ENCODE measurements at places on chromosomes 13 and 19.

GRCh38 chr13:79353693-79354092 is 52.4 kb downstream of the RBM26 start:
- DNase-seq: no peak

GRCh38 chr13:100140441-100140840 is 51.5 kb downstream of the PCCA start:
- DNase-seq: no peak

DNA sequence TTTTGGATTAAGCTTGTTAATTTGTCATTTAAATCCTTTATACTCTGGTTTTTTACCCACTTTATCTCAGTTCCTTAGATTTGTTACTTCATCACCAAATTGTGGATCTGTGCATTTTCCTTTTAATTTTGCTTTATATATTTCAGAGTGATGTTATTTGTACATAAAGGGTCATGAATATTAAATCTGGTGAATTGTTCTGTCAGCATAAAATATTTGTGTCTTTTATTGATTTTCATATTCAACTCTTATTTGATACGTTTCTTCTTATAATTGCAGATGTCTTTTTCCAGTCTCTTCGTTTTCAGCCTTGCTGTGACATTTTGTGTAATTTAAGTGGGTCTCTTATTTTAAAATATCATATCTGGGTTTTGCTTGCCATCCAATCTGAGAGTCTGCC is 4.7 kb downstream of the SETDB2 start:
- no peak for DNase-seq

DNA sequence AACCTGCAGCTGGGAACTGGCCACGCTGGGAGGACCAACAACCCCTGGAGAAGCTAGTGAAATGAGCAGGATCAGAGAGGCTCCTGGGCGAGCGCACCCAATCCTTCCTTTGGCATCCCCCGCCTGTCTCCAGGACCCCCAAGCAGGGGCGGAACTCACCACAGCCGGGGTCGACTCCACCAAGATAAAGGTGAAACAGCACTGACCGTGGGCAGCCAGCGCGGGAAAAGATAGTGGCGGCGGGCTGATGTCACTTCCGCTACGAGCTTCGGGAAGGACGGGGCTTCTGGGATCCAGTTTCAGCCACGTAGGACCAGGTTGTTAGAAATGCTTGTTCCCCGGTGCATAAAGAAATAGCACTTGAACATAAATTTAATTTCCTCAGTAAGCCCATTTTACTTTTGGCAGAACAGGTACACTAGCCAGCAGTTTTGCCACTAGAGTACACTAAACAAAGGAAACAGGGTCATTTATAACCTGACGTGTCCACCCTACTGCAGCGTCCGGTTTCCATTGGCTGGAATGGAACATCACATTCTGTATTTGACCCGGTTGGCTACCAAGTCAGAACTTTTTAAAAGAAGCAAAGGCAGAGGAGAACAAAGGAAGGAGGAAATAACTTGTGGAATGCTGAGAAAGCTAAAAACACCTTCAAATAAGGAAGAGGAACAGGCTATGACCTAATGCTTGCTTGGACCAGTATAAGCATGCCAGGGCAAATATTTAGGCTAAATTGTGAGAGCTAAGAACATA is 25.5 kb upstream of the ZNF562 start:
- no peak for DNase-seq

DNA sequence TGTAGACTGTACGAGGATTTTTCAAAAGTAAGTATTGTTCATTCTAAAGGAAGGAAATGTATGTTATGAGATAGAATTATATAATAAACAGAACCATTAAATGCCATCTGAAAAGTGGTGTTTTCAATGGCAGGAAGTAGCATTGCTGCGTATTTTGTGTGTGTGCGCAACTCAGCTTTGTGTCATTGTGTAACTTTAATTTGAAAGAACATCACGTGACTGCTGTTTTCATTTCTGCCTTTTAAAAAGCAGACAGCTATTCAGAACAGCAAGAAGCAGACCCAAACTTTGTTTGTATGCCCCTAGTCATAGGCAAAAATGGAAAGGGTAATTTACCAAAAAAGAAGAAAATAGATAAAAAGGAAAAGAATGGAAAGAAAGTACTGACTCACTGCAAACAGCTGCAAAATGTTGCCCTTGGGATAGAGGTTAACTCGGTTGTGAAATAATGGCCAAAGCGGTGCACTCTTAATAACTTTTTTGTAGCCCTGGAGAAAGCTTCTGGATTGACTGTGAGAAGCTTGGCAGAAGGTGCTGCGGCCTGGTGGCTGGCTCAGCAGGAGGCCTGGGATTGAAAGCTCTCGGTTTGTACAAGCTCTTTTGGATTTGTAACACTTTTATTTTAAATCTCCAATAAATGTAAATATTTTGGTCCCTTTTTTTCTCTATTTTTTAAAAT is 97.3 kb downstream of the GGACT start:
- DNase-seq: no peak

DNA sequence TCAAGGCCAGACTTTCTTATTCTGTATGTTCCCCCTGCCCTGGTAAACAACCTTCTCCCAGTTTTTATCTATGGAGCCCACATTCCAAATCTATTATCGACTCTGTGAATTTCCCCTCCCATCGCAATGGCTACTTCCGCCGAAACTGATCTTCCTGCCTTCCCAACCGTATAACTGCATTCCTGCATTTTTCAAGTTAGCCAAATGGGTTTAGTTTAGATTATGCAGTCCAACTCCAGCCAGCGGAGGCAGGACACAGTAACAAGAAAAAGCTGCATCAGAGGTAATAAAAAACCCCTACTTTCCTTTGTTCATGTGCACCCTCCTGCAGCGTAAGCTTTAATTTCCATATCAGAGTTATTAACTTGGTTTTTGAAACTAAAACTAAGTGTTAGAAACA is 112.2 kb upstream of the ZNF91 start:
- DNase-seq: no peak

- DNase-seq: no peak
Observed at GRCh38 chr13:102399791-102400674, 1.8 kb downstream of the FGF14 start.

DNA sequence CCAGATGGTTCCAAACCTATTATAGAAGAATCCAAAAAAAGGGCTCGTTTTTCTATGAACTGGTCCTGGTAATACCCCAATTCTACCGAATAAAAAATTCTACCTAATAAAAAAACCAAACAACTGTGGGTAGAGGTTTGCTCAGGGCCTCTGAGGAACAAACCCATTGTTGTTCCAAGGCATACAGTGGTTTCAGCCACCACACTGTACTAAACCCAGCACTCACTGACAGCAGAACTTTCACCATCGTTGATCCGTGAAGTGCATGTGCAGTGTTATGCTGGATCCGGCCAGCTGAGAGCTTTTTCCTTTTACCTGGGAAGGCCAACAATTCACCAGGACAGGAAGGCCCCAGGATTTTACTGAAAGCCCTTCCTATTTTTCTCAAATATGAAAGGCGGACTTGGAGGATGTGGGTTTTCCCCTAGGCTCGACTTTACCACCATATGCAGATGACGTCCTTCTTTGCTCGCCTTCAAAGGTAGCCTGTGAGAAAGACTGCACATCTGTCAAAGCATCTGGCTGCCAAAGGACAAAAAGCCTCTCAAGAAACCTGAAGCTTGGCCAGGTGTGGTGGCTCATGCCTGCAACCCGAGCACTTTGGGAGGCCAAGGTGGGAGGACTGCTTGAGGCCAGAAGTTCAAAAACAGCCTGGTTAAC is 7.2 kb upstream of the PABPC3 start:
- no peak for DNase-seq

- DNase-seq: no peak
Observed at GRCh38 chr19:13208672-13209483, 58.7 kb downstream of the IER2 start.

DNA sequence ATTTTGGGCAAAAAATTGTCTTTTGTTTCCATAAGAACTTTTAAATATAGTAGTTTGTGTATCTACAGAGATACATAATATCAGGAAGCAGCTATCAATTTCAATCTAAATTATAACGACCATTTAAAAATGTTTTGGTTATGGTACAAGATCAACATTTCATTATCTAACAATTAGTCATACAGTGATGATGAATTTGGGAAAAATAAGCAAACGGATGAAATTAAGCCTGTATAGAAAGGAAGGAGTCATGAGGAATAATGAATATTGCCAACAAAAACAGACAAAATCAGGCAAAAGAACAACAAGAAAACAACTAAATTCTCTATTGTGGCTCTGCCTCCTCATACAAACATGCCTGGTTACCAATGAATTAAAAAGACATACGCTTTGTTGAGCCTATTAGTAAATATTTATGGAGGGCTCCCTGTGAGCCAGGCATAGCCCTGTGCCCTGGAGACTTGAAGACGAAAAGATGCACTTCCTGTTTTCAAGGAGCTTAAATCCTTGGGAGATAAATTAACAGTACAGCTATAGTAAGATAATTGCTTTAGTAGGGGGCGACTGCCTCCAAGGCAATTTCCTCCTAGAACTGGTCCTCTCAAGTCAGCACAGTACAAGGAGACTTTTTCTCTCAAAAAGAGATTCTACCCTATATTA is 73.0 kb downstream of the NALCN start:
- no peak for DNase-seq

GRCh38 chr13:30916991-30917390 is 10.9 kb downstream of the MEDAG start:
- DNase-seq: no peak

GRCh38 chr13:105960326-105960725 is 575.1 kb downstream of the EFNB2 start:
- DNase-seq: no peak

DNA sequence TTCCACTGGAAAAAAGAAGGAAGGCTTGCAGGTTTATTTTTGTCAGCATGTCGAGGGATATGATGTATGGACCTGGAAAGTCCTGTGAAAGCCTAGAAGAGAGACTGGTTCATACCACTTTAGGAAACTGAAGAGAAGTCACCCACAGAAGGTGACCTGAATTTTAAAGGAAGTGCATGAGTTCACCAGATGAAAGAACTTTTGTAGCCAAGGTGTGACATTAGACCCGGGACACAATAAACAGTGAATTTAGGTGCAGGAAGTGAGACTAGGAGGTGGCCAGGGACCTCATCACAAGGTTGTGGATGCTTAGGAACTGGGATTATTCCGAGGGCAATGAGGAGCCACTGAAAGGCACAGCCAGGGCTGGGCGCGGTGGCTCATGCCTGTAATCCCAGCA is 79.1 kb downstream of the ZNF429 start:
- DNase-seq: no peak

DNA sequence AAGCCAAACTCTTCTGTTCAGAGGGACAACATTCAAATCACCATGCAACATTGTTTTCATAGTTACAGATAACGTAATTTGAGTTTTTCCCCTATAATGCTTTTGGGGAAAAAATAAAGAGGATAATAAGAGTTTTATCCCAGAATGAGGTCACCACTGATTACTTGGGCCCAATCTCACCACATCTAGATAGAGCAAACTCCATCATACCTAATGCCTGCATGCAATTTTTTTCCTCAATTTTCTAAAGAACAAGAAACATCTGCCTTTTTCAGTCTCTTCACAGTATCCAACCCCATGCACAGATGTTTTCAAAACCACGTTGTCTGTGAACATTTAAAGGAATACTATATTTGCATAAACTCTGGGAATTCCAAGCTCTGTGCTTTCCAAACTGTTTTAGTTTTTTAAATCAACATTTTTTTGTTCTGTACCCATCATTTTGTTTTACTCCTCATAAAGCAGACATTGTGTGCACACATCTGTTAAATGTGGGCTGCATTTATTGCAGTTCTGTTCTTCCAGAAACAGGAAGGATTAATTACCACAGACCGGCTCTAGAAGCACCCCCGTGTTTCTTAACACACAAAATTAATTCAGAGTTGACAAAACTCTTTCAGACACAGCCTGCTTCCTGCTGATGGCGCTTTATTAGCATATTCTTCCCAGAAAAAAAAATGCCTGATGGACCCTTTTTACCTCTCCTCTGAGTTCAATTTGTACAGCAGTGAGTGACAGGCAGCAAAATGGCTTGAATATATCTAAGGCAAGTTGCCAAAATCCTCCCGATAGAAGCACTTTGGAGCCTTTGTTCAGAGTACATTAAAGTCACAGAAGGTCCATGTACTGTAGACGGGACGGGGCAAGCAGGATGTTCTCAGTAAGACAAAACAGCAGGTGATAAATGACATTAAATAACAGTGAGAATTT is 1171.9 kb downstream of the EFNB2 start:
- DNase-seq: no peak

GRCh38 chr19:15286688-15287365 is 45.5 kb downstream of the BRD4 start:
- DNase-seq: no peak

DNA sequence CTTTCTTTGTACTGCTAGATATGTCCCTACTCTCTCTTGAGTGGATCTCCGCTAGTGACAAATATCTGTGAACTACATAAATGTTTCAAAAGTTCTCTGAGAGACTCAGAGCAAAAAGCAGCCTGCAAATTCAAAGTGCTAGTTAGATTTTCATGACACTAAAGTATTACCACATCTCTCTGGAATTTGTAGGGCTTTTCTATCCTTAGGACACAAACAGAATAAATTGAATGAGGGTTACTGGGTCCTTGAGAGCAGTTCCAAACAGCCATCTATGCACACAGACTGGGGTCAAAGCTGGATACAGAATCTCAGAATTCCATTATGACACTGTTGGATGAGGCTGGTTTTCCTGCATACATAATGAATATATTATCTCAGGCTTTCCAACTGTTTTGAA is 953.2 kb downstream of the DIAPH3 start:
- no peak for DNase-seq

GRCh38 chr19:50378863-50379236 is 2.6 kb downstream of the NR1H2 start:
- DNase-seq: no peak

DNA sequence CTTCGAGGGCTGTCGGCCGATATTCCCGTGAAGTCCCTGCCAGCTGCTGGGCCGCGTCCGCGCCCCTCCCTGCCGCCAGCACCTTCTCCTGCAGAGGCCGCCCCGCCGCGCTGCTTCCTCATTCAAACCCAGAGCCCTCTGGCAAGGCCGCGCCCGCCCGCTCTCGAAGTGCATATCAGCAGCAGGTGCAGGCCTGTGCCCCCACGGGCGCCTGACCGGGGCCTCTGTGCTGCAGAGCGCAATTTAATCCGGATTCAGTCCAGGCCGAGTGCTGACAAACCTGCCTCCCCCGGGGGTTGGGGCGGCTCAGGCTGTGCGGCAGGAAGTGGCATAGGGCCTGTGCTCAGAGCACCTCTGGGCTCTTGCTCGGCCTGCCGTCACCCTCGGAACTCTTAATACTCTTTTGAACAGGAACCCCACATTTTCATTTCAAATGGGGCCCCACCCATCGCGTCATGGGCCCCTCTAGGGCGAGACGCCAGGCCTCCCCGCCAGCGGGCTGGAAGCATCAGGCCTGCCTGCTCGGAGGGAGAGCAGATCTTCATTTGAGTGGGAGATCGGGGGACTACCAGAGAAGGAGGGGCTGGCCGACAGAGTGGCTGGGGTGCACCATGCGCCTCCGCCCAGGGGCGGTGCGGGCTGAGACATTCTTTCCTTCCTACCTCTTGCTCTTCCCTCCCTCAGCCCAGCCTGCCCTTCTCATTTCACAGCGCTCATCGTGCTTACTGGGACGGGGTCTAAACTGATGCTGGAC is 125.7 kb downstream of the TNFRSF19 start:
- no peak for DNase-seq

Data from NCI-H2029 treated with DMSO at 0.1 percent for 48 hours (cell line).